ENCODE measurements at places on chromosomes 12 and 14.
A peak's percentile ranks its signal among the peaks of the same experiment; 100 is the strongest.

GRCh38 chr14:104333646-104334423 lies 195.4 kb downstream of the KIF26A start:
- DNase-seq: no peak

GRCh38 chr12:116779597-116779996 lies 41.5 kb downstream of the RNFT2 start:
- no peak for DNase-seq

DNA sequence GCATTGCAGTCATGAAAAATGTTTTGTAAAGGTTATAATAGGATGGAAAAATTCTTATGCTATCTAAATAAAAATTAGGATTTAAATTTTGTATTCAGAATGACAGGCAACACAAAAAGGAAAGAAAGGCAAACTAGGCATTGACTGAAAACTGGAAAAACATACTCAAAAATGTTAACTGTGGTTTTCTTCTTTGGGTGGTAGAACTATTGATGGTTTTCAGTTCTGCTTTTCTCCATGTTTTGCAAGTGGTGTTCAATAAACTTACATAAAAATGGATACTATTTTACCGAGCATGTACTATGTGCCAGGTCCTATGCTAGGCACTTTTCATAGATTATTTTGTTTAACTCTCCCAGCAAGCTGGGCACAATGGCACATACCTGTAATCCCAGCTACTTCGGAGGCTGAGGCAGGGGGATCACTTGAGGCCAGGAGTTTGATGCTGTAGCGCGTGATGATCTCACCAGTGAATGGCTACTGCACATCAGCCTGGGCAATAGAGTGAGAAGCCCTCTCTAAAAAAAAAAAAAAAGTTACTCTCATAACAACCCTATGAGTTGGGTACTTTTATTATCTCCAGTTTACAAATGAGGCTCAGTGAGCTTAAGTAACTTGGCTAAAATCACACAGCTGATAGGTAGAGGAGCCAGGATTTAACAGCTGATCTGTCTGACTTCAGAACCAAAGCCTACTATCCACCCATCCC lies 26.3 kb upstream of the TCP11L2 start:
- DNase-seq: no peak

DNA sequence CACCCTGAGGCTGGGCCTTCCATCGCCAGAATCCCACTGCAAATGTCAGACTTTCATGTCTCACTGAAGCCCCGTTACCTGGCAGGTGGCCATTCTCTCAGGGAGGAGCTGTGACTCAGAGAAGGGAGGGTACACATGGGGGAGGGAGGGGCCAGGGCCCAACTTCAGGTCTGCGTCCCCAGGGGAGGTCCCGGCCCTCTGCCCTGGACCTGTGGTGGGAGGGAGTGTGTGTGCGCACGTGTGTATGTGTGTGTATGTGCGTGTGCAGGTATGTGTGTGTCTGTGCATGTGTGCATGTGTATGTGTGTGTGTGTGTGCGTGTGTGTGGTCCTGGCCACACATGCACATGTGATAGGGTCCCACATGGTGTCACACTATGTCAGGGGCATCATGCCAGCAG lies 50.9 kb downstream of the MVK start:
- DNase-seq: no peak

DNA sequence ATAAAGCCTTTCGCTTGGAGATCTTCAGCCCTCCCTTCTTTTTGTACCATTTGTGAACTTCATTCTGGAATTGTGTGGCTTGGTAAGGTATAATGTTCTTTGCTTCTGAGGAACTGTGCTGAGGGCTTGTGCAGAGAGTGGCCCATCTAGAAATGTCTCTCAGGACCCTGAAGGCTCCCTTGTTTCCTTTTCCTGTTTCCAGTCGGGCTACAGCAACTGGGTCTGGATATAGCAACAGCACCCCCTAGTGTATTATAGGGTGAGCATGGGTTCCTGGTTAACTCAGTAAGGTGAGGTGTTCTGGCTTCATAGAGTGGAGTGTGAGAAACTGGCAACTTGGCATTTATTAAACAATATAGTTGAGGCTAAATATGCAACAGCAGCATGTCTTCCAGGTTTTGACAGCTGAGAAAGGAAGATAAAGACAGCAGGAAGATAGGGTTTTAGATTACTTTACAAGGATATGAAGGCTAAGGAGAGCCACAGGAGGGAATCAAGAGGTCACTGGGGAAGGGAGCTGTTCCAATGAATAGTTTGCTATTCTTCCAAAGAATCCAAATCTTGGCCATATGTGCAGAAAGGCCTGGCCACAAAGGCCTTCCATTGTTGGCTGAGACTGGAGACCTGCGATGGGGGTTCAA lies 49.1 kb upstream of the RNU6-8 start:
- DNase-seq: peak; percentile 11

GRCh38 chr12:116053479-116054200 lies 223.9 kb downstream of the MED13L start:
- DNase-seq: no peak
